ENCODE measurements at places on chromosomes 3 and 15.

DNA sequence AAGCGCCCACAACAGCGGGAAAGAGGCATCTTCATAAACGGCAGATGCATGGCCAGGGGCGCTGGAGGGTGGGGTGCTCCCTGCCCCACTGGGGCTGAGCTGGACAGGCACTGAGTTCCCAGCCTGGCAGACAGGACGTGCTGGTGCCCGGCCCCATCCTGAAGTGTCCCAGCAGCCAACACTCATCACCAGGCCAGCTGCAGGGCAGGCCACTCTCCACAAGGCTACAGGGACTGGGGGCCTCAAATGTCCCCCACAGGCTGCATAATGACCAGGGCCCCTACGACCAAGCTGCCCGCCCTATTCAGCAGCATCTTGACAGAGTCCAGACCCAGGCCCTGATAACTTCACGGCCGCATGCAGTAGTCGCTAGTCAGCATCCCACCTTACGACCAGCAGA is 124.1 kb upstream of the IQSEC1 start:
- DNase-seq: no peak

GRCh38 chr15:100095541-100096247 is 246.1 kb downstream of the ADAMTS17 start:
- DNase-seq: no peak

- no peak for DNase-seq
Observed at GRCh38 chr3:143330296-143330868, 210.8 kb downstream of the CHST2 start.

DNA sequence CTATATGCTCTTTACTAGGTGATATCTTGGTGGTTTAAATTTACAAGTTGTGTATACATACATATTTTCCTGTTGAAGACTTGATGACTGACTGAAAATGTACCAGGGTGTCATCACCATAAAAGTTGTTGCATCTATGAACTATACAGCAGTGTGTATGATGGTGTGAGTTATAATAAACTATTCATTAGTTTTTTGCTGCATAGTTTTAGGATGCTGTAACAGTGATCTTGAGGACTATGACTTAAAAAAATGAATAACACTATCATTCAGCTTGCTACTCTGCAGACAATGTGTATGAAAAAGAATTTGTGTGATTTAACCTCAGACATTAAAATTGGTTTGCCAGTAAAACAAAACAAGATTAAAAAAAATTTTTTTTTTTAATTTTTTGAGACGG is 49.0 kb downstream of the UBE2E2 start:
- no peak for DNase-seq

DNA sequence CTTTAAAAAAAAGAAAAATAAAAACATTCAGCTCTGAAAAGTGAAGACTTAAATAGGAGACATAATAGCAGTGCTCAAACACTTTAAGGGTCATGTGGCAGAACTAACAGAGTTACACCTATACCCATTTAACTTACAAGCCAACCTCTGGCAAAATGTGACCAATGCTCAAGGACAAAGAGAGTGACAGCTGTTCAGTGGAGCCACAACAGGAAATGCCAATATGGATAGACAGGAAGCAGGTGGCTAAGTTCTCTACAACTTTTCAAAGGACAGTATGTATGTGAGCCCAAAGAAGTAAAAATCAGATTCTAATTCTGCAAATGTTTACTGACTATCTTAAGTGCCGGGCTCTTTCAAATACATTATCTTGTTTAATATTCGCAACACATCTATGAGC is 3.4 kb downstream of the TMCC1 start:
- peak; percentile 65 for DNase-seq

Measured in GM12865 (cell line).